ENCODE measurements at places on chromosomes 1 and 21. TPM values are rescaled to one million over a fixed set of nuclear protein-coding genes. Genes with fewer than 3 reads are reported as not detected.

GRCh38 chr1:55716610-55717009, 501.4 kb upstream of the USP24 start:
- no peak for DNase-seq

GRCh38 chr1:196407358-196408051, 200.7 kb downstream of the KCNT2 start:
- no peak for DNase-seq

DNA sequence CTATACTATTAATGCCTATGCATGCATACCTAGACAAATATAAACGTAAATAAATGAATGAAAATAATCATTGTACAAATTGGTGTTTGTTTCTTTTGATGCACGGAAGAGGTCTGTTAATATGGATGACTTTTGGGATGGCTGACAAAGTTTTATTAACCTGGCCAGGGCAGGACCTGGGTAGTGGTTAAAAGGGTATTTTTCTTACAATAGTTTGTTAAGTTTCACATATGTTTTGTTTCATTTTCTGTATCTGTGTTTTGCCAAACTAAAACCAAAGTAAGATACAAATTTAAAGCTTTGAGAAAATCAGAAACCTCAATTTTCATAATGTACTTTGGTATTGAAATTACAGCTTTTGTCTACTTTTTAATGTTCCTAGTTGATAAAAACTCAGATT, 222.7 kb upstream of the OLFM3 start:
- DNase-seq = no peak

DNA sequence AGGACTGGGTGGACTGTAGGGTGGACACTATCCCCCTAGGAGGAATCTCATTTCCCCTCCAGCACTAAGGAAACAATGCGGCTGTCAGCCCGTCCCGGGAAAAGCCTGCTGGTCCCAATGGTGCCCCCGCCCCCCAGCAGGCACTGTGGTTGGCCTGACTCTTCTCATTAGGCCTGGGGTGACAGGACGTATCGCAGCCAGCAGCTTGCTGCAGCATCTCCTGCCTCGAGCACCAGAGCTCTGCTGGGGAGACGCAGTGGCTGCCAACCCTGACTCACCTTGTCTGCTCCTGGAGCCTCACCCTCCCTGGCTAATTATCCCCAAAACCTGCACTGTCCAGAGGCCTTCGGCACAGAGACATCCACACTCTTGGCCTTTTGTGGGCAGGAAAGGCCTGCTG, 115.1 kb upstream of the GJB5 start:
- DNase-seq = no peak

DNA sequence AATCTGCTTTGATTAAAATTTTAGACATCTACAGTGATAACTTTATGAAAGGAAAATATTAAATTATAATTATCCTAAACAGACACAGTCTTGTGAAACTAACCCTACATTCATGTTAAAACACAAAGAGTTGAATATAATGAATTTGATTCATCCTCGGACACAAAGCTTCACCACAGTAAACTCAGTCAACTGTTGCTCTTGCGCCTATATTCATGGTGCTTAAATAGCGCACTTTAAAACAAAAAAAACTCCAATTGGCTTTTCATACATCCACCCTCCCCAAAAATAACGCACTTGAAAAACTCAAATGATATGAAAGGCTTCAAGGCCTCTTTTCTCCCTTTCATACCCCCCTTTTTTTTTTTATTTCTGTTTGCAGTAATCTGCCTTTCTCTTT, 260.3 kb downstream of the FAF1 start:
- DNase-seq = no peak

- no peak for DNase-seq
Observed at GRCh38 chr1:162336621-162337285, 39.9 kb downstream of the SPATA46 start.

- DNase-seq = no peak
Observed at GRCh38 chr21:42652527-42653230, 742 bp upstream of the PDE9A start.

GRCh38 chr1:86318436-86318835, 77.7 kb downstream of the ODF2L start:
- no peak for DNase-seq

DNA sequence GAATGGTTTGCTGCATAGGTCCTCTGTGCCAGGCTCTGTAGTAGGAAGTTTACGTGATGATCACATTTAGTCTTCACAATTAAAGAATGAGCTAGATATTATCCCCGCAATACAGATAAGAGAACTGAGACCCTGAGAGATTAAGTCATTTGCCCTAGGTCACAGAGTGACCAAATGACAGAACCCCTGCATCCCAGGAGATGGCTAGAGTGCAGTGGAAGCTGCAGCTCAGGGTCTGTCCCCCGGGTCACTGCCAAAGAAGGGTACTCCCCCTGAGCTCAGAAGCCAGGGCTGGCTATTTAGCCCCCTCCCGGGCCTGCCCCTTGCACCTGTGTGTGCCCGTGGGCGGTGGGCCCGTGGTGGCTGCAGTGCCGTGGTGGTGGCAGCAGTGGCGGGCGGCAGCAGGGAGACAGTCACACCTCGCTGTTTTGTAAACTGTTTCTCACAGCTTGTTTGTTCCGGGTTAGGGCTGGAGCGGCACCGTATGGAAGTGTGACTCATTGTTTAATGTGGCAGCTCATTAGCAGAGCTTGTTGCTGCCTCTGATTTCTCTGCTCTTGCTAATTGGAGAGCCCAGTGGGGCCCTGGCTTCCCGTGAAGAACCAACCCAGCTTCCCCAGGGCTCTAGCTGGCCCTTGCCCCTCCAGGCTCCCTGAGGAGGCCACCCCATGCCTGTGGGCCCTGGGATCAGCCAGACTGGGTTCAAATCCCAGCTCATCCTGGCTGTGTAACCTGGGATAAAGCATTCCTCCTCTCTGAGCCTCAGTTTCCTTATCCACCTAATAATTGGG, 19.3 kb upstream of the FOXO6 start:
- no peak for DNase-seq

DNA sequence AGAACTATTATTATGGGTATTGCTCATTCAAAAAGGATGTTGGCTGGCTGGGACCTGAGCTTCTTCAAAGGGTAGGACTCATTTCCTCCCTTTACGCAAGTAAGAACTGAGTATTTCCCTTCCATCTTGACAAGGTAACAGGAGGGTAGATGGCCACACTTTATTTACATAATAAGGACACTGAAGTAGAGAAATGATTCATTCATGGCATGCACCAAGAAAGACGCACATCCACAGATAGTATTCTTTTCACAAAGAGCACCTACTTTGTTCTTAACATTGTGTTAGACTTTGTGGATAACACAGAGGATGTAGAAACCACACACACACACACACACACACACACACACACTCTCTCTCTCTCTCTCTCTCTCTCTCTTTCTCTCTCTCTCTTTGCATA, 82.9 kb downstream of the FAM78B start:
- peak; percentile 81 for DNase-seq

- DNase-seq = no peak
Observed at GRCh38 chr1:161260376-161261260, 2.1 kb downstream of the PCP4L1 start.

GRCh38 chr1:155872527-155872926, 13.2 kb downstream of the SYT11 start:
- DNase-seq = no peak

DNA sequence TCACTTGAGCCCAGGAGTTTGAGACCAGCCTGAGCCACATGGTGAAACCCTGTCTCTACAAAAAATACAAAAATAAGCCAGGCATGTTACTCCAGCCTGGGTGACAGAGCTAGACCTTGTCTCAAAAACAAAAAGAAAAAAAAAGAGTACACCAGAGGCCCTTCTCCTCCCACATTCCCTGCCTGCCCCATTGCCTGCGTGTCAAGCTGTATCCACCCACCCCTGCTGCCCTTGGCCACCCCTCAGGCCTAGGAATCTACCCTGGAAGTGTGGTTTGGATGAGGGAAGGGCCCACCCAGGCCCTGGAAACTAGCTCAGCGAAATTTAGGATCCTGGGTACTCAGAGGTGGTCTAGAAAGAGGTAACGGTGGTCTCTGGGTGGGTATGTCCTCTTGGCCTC, 25.7 kb upstream of the WASF2 start:
- DNase-seq = no peak

DNA sequence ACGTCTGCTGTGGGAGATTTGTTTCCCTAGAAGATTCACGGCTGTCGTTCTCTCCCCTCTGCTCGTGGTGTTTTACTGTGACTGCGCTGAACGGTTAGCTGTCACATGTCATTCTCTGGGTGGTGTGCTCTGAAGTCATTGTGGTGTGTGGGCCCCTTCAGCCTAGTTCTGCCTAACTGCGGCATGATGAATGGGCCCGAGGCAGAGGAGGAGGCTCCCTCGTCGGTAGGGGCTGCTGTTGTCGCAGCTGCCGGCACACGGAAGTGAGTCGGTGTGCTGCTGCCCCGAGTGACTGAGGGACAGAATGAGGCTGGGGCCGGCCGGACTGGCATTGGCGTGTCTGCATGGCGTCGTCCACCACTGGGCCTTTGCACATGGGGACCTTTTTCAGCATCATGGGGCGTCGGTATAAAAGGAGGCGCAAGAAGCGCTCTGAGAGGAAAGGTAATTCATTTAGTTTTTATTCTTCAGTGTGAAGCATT, 77.9 kb downstream of the ADARB1 start:
- no peak for DNase-seq

DNA sequence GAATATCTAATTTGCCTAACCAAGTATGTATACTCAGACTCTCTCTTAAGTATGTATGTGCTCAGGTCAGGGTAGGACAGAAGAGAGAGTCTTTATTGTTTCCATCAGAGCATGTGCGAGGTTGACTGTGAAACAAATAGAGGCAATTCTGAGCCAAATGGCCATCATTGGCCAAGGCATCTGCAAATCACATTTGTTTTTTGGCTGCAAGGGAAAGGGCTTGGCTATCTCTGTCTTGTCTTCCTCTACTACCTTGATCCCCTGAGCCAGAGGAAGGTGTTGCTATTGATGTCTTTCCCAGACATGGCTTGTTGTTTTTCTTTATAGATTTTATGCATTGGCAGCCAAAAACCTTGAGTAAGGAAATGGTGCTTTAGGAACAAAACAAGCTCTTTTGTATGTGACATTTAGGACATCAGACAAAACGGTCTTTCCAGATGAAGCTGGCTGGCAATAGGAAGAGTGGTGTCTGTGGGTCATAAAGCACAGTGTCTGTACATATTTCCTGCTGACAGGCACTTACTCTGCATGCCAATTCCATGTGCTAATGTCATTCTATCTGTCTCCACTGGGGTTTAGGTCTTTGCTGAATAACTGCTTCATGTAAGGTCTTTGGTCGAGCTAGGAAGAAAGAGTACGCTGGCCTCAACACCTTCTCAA, 163.3 kb downstream of the BRINP2 start:
- DNase-seq = peak; percentile 38

DNA sequence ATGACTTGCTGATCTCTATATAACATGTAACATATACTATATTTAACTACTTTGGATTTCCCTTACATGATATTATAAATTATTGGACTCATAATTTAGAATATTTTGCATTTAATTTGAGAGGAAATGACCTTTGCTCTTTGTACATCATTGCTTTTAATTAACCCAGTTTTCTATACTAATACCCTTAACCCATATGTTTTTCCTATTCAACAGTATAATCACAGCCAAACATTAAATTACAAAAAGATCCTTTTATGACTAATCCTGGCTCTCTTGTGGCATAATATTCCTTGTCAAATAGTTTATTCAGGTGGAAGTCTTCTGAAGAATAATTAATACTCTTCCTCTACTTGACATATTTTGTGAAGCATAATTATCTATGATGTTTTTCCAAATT, 56.0 kb upstream of the GPR52 start:
- DNase-seq = no peak

DNA sequence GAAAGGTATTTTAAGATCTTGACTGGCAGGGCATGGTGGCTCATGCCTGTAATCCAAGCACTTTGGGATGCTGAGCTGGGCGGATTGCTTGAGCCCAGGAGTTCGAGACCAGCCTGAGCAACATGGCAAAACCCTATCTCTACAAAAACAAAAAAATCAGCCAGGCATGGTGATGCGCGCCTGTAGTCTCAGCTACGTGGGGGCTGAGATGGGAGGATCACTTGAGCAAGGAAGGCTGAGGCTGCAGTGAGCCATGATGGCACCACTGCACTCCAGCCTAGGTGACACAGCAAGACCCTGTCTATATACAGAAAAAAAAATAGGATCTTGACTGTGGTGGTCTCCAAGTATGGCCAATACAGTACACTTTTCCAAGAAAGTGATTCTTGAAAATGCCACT, 16.0 kb downstream of the ARID1A start:
- DNase-seq = no peak

- no peak for DNase-seq
Observed at GRCh38 chr21:32347977-32348376, 44.8 kb downstream of the URB1 start.

- DNase-seq = no peak
Observed at GRCh38 chr1:234916840-234917239, 211.8 kb downstream of the TOMM20 start.

GRCh38 chr1:44947063-44947773, 39.2 kb downstream of the EIF2B3 start:
- DNase-seq = peak; percentile 36

GRCh38 chr1:220511785-220512184, 16.2 kb upstream of the MARK1 start:
- no peak for DNase-seq

DNA sequence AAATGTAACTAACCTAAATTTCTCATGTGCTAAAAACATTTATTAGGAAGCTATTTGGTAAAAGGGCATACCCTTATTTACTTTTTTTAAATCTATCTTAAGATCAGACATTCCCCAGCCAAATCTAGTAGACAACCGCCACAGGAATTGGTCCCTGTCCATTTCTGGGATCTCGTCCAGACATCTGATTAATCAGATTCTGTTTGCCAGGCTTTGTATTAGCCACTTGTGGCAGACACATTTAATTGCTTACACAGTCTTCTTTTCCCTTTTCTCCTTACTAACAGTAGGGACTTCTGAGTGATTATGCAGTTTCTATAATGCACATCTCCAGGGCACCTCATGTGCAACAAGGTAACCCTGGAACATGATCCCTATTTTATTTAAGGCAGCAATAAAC, 449.0 kb upstream of the RGS18 start:
- DNase-seq = no peak

GRCh38 chr21:44666401-44667320, at the start of gene KRTAP12-2:
KRTAP12-2 (minus strand) TSS chr21:44666927; CDS start chr21:44666886, 41 bp downstream.
- DNase-seq = no peak

DNA sequence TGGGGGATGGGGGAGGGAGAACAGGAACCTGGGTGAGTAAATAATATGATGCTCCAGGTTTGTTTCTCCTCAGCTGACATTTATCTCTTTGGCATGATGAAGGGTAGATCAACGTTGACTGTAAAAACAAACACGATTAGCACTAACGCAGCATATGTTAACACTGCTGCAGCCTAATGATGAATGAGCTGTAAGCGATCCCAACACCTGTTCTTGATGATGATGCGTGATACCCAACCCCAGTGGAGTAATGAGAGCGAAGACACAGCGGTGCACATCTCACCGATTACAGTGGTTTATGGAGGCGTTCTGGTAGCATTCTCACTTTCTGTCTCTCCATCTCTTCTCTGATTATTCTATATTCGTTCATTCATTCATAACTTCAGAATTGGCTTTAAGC, 640.4 kb downstream of the USP25 start:
- DNase-seq = no peak

- DNase-seq = no peak
Observed at GRCh38 chr1:50665413-50665812, 242.2 kb upstream of the DMRTA2 start.

Gene KAZN
- 2.5 TPM for total RNA-seq

Gene PRPF38A
- 15.4 TPM for total RNA-seq

Gene CFHR1
- total RNA-seq = not detected

Gene DCST1
- 0.17 TPM for total RNA-seq

Gene GPR25
- not detected for total RNA-seq

Gene SPRR2B
- not detected for total RNA-seq

Gene BMP8A
- total RNA-seq = not detected

Gene WNT2B
- total RNA-seq = 0.02 TPM

Gene PEAR1
- 5.2 TPM for total RNA-seq

Gene EXO1
- 50.1 TPM for total RNA-seq
